Endodermal cell (in vitro differentiated cells): ENCODE measurements at places on chromosomes 13 and 19. TPM values are rescaled to one million over a fixed set of nuclear protein-coding genes. Genes with fewer than 3 reads are reported as not detected.

MTMR6 gene
- total RNA-seq, result 3.7 to 7.8 TPM (median 7.7 TPM) in 3 replicates

NTF4 gene
- 8.3 to 13.2 TPM (median 8.9 TPM) in 3 replicates for total RNA-seq

- DNase-seq, result no peak
- H3K36me3 ChIP-seq, result no peaks in the 10 kb centered on the region
- no peaks in the 10 kb centered on the region for H3K27me3 ChIP-seq
- H3K27ac ChIP-seq, result no peak overlapping the region
- H3K4me3 ChIP-seq, result no peak overlapping the region
- H3K4me1 ChIP-seq, result no peaks in the 10 kb centered on the region
These were observed 120.0 kb downstream of the CCNA1 start for GRCh38 chr13:36552334-36552733.

GRCh38 chr13:91312324-91312723 lies 35.2 kb upstream of the MIR17HG start:
- no peaks in the 10 kb centered on the region for H3K36me3 ChIP-seq
- no peak overlapping the region for H3K4me3 ChIP-seq
- no peak overlapping the region for H3K27ac ChIP-seq

GRCh38 chr13:36030670-36031331 lies 100.4 kb downstream of the DCLK1 start:
- H3K4me1 ChIP-seq, result peaks cover 2% of the 10 kb centered on the region
- no peak for DNase-seq
- H3K36me3 ChIP-seq, result no peaks in the 10 kb centered on the region
- H3K27me3 ChIP-seq, result no peaks in the 10 kb centered on the region

- peaks cover 4% of the 10 kb centered on the region for H3K4me1 ChIP-seq
- no peaks in the 10 kb centered on the region for H3K27me3 ChIP-seq
- H3K27ac ChIP-seq, result no peak overlapping the region
- peaks cover 62% of the 10 kb centered on the region for H3K36me3 ChIP-seq
- no peak for DNase-seq
- no peak overlapping the region for H3K4me3 ChIP-seq
These were observed 6.5 kb downstream of the CARS2 start for GRCh38 chr13:110699148-110700145.
